Right renal pelvis (tissue), 4 donors: ENCODE measurements at places on chromosomes 3 and 15.

DNA sequence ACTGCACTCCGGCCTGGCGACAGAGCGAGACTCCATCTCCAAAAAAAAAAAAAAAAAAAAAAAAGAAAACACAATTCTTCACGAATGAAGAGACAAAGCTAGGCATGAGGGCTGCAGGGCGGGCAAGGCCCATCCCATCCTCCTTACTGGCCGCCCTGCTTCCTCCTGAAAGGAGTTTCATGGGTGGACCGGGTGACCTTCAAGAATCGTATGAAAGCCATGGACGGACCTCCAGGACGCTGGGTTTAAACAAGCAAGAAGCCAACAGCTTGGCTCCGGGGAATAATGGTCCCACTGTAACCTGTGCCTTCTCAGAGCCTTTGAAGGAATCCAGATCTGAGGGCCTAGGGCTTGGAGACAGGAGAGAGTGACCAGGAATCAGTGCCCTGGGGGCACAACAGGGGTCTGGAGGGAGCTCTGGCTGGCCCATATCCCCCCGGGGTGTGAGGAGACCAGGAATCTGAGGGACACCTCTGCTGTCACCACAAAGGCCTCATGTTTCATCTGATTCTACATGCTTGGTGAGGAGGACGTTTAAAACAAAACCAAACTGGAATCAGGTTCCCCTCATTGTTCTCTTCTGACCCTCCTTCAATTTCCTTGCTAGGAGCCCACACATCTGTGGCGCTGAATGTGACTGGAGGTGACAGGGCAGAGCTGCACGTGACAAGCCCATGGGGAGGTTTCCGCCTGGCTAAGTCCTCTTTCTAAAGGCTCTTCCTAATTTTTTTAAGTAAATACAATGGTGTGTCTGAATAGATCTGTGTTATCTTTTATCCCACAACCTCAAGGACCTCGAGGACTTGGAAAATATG is 46.1 kb downstream of the WHAMM start:
- DNase-seq: no peak

DNA sequence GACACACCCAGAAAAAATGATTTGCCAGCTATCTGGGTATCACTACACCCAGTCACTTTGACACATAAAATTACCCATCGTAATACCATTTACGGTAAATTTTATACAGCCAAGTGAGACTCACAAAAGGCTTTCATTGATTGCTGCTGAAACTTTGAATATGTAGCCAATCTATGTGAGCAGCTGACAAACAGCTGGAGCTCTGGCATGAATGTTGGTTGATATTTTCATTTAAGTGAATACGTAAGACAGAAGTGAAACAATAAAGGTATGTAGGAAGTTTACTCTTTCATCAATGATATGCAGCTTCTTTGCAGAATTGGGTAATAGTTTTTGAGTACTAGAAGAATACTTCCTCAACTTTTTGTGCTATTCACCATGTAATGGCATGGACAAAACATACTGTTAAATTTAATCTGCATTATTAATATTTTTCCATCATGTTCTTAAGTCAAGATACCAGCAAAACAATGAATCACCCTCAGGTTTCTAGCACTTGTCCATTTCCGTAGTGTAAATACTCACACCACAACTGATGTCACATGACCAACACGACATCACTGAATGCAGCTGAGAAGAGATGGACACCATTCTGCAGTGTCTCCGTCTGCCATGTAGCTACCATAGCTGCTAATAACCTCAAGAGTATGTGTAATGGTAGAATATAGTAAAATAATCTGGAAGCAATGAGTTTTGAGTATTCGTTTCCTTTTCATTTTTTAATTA is 205.9 kb upstream of the HES1 start:
- DNase-seq: no peak

GRCh38 chr15:97087006-97087741 is 756.7 kb downstream of the NR2F2 start:
- DNase-seq: no peak

GRCh38 chr3:46665763-46666452 is 27.6 kb downstream of the ALS2CL start:
- DNase-seq: no peak

- DNase-seq: no peak
Measured at GRCh38 chr3:73028803-73029202, 32.2 kb downstream of the PPP4R2 start.

GRCh38 chr3:58260733-58261132 is 23.1 kb downstream of the ABHD6 start:
- no peak for DNase-seq

DNA sequence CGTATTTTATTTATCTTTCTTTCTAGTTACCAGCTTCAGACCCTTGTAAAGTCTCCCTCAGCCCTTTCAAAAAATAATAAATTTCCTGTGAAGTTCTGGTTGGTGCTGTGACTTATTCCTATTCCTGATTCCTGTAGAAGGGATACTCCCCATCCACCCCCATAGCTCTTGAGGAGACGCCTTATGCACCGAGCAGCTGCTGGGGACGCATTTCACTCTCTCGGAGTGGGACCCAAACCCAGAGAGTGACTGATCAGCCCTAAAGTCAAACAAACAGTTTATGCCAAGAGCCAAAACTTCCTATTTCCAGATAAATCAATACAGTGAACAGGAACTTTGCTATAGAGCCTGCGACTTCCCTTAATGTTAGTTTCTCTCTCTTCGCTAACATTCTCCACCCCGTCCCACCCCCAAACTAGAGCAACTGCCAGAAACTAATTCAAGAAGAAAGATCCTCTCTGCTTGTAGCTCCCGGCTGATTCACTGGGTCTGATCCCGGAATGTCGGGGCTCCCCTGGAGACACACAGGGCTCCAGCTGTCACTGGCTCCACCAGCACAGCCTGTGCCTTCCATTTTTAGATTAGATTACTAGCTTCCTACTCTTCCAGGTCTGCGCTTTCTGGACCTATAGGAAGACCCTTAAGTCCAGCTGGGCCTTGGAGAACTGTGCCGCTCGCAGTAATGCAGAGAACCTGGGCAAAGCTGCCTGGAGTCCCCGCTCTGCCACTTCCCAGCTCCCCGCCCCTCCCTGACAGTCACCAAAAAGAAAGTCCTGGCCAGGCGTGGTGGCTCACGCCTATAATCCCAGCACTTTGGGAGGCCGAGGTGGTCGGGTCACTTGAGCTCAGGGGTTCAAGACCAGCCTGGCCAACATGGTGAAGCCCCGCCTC is 45.2 kb downstream of the KLHL25 start:
- DNase-seq: no peak

GRCh38 chr15:91047545-91048199 is 25.3 kb upstream of the VPS33B start:
- no peak for DNase-seq

GRCh38 chr3:72953325-72953956 is 43.2 kb upstream of the PPP4R2 start:
- no peak for DNase-seq

DNA sequence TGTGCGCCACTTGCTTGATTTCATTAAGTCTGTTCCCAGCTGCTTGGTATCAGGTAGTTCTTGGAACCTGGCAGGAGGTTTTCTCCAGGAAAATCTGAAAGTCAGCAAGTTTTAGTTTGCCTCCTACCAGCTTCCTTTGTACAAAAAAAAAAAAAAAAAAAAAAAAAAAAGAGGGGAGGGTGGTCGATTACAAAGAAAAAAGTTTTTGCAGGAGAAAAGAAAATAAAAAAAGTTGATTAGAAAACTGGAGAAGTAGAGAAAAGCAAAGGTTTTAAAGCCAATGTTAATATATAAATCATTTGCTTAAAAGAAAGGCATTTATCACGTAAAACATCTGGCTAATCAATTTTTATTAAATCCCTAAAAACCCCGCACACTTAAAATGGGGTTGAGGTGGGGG is 5.9 kb downstream of the EPHA3 start:
- no peak for DNase-seq

- no peak for DNase-seq
Measured at GRCh38 chr3:194672876-194673275, 885 bp upstream of the LSG1 start.

DNA sequence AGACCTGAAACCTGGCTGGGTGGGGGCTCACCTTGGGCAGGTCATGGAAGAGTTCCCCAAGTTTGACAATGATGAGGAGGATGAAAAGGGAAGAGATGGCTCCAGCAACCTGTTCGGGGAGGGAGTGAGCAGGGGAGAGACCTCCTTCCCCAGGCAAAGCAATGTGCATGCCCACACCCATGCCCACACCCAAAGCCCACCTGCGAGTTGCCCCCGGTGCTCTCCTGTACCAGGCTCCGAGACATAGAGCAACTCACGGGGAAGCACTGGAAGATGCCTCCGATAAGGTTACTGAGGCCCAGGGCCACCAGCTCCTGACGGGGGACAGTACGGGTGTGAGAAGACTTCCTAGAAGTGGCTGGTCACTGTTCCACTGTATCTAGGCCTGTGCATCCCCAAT is 4.9 kb downstream of the SLC26A6 start:
- no peak for DNase-seq

GRCh38 chr3:143769616-143770015 is 78.7 kb downstream of the SLC9A9 start:
- no peak for DNase-seq

DNA sequence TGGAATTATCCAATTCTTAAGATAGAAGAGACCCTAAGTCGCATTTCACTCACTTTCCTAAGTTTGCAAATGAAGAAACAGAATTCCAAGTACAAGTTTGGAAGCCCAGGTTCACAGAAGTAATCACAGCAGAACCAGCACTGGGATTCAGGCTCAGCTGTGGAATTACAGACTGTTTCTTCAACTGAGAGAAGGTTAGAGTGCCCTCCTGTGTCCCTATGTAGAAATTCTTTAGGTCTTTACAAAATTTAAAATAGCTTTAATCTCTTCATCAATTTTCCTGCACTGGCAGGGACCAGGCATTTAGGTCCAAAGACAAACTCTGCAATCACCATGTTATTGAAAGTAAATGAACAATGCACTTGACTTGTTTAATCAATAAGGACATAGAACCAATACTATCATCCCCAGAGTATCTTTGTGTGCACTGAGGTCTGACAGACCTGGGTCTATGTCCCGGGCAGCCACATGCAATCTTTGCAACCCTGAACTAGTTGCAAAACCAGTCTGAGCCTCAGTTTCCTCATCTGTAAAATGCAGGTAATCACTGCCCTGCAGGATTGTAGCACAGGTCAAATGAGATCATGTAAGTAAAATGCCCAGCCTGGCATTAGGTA is 96.3 kb upstream of the ZBED2 start:
- DNase-seq: no peak

DNA sequence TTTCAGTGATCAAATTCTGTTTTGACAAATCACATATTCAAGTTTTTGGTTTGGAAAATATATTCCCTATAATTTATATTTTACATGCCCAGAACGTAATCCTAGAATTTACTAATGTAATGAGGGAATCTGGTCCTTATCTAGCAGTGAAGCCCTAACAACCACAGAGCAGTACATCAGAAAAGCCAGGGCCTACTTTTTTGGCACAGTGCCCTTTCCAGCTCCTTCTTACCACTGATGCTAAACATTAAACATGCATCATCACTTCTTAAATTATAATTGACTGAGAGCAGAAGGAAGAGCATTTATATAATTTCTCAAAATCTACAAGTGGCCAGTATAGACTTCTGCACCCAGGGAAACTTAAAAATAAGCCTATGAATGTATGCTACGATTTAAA is 66.7 kb downstream of the FBXL22 start:
- no peak for DNase-seq

- DNase-seq: no peak
Measured at GRCh38 chr15:73957785-73958184, 31.5 kb downstream of the LOXL1 start.

GRCh38 chr3:54122324-54123002 is at the start of gene CACNA2D3:
CACNA2D3 (plus strand) TSS chr3:54122552.
- DNase-seq: no peak

DNA sequence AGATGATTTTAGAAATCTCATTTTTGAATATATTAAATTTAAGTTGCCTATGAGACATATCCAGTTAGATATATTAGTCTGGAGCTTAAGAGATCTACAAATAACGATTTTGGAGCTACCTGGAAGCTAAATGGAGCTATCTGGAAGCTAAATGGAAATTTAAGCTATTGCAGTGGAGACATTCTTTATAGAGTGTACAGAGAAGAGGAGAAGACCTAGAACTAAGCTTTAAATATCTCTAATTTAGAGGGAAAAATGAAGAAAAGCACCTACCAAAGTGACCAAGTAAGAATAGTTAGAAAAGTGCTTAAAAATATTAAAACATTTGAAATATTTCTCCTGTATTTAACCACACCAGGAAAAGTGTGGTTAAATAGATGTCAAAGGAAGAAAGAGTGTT is 28.3 kb downstream of the SPESP1 start:
- DNase-seq: no peak

- DNase-seq: peak; percentile 92
Measured at GRCh38 chr15:41660235-41661077, at the start of gene MGA. MGA (plus strand) TSS chr15:41660405.

GRCh38 chr3:106014518-106014917 is 145.7 kb upstream of the CBLB start:
- no peak for DNase-seq

- no peak for DNase-seq
Measured at GRCh38 chr3:187968883-187969580, 184.9 kb upstream of the LPP start.

GRCh38 chr3:152811974-152812760 is 22.8 kb upstream of the P2RY1 start:
- DNase-seq: no peak

DNA sequence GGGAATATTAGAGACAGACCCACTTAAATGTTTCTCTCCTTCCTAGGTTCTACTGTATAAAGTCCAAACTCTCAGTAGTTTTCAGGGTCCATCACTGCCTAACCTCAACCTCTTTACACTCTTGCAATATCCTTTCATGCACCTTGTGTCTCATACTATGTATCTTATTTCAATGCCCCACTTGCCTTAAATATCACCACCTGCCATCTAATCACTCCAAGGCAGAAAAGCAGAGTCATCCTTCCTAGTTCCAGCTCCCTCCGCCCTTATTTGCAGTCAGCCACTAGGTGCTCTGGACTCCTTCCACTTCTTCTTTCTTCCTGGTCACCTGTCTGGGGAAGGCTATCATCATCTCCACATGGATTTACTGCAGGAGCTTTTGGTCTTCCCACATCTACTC is 322.0 kb downstream of the MFSD1 start:
- no peak for DNase-seq

DNA sequence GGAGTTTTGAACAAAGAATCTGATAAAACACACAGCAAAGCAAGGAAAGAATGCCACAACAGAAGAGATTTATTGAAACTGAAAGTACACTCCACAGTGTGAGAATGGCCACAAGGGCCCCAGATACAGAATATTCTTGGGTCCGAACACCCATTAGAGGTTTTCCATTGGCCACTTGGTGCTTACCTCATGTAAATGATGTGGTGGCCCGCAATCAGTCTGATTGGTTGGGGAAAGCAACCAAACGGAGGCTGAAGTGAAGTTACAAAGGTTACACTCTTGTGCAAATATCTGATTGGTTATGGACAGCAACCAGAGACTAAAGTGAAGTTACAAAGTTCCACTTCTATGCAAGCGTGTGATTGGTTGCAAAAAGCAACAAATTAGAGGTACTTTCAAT is 20.4 kb downstream of the NSUN3 start:
- DNase-seq: no peak
